ENCODE measurements at places on chromosomes 4 and X. TPM values are rescaled to one million over a fixed set of nuclear protein-coding genes. Genes with fewer than 3 reads are reported as not detected.

The SRPX gene
- 8.9 TPM for total RNA-seq

The PWWP3B gene
- 1.2 TPM for total RNA-seq

The MAGEE2 gene
- total RNA-seq: not detected

The CYSLTR1 gene
- total RNA-seq: not detected

The MAGEA9B gene
- not detected for total RNA-seq

The FHDC1 gene
- total RNA-seq: 6.7 TPM

The ZIC3 gene
- not detected for total RNA-seq

The PRR32 gene
- not detected for total RNA-seq

The SYN1 gene
- total RNA-seq: not detected

The LDB2 gene
- total RNA-seq: 6.2 TPM

The POLN gene
- 5.1 TPM for total RNA-seq

The AKAP4 gene
- total RNA-seq: not detected

The MAGEA11 gene
- total RNA-seq: not detected

The DCX gene
- 4.0 TPM for total RNA-seq

The FGFRL1 gene
- 3.5 TPM for total RNA-seq

The SHROOM2 gene
- 8.5 TPM for total RNA-seq

The RNF212 gene
- total RNA-seq: not detected

The OTUD4 gene
- 41.4 TPM for total RNA-seq

The KIF4A gene
- 12.5 TPM for total RNA-seq

The ARMCX6 gene
- total RNA-seq: 9.8 TPM

The ODAM gene
- total RNA-seq: not detected

The FREM3 gene
- total RNA-seq: not detected

The DUSP9 gene
- total RNA-seq: not detected

The FABP2 gene
- total RNA-seq: 14.3 TPM

The FGF13 gene
- total RNA-seq: 10.7 TPM

The L1CAM gene
- under 0.01 TPM for total RNA-seq

The VEGFC gene
- total RNA-seq: not detected

The LEF1 gene
- total RNA-seq: not detected

The PARM1 gene
- 19.3 TPM for total RNA-seq

The ASB5 gene
- 19.6 TPM for total RNA-seq

The SSX2 gene
- total RNA-seq: not detected

The CT45A2 gene
- total RNA-seq: not detected

The ENPP6 gene
- total RNA-seq: not detected

The BCOR gene
- total RNA-seq: 44.9 TPM

The KIAA1210 gene
- total RNA-seq: not detected

The FAT4 gene
- total RNA-seq: 8.4 TPM

The KIT gene
- total RNA-seq: 55.8 TPM

The POU3F4 gene
- not detected for total RNA-seq

The ZNF141 gene
- total RNA-seq: 69.4 TPM

Data from stomach (tissue), 19 donors.